GM04503 (cell line): ENCODE measurements at places on chromosomes 2 and 18.

DNA sequence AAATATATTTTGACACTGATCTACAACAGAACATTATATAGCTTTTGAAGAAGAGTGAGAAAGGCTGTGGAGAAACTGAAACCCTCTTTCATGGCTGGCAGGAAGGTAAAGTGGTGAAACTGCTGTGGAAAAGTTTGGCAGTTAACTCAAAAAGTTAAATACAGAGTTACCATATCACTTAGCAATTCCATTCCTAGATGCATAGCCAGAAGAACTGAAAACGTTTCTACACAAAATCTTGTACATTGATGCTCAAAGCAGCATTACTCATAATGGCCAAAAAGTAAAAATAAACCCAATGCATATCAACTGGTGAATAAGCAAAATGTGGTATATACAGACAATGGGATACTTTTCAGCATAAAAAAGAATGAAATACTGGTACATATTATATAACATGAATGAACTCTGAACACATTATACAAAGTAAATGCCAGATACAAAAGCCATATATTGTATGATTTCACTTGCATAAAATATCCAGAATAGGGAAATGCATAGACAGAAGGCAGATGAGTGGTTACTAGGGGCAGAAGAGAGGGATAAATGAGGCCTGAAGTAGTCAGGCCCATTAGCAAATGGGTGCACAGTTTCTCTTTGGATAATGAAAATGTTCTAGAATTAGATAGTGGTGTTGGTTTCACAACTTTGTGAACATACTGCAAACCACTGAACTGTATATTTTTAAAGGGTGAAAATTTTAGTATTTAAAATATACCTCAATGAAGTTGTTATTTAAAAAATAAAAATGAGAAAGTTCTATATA lies 114.3 kb downstream of the DYM start:
- no peak for DNase-seq

DNA sequence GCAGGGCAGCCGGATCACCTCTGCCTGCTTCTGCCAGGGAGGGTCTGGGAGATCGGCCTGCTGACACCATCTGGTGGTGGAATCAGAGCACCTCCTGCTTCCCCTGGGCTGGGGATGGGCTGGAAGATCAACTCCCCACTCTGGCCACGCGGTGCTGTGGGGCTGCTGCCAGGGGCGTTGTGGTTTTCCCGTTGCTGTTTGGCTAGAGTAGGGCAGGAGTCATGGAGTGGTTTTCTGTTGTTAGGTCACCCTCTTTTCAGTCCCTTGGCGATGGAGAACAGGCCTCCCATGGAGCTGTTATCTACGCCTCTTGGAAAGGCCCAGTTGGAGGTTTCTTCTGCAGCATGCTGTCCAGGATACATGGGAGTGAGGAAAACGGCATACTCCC lies 15.2 kb downstream of the BCL2L11 start:
- no peak for DNase-seq

GRCh38 chr2:113672326-113672932 lies 45.4 kb downstream of the RABL2A start:
- DNase-seq, result no peak

DNA sequence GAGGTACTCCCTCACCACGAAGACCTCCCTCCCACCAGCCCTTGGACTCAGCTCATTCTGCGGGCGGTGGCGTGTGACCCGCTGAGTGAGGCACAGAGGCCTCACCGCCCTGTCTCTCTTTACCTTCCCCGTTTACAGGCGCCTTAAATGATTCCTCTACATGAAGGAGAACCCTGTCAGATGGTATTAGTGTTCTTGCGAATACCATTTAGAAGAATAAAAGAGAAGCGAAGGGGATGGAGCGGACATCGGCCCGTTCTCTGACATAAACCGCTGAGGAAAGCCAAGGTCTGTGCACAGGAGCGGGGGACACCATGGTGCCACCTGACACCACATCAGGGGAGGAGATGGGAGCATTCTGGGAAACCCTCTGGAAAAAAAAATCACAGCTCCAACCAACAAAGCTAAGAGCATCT lies 179.8 kb downstream of the HDAC4 start:
- no peak for DNase-seq

GRCh38 chr2:200600549-200601225 lies 14.9 kb downstream of the AOX1 start:
- no peak for DNase-seq

GRCh38 chr2:241530571-241530970 lies 22.2 kb upstream of the STK25 start:
- DNase-seq, result no peak

GRCh38 chr2:11500702-11501303 lies 33.0 kb upstream of the GREB1 start:
- DNase-seq, result no peak

DNA sequence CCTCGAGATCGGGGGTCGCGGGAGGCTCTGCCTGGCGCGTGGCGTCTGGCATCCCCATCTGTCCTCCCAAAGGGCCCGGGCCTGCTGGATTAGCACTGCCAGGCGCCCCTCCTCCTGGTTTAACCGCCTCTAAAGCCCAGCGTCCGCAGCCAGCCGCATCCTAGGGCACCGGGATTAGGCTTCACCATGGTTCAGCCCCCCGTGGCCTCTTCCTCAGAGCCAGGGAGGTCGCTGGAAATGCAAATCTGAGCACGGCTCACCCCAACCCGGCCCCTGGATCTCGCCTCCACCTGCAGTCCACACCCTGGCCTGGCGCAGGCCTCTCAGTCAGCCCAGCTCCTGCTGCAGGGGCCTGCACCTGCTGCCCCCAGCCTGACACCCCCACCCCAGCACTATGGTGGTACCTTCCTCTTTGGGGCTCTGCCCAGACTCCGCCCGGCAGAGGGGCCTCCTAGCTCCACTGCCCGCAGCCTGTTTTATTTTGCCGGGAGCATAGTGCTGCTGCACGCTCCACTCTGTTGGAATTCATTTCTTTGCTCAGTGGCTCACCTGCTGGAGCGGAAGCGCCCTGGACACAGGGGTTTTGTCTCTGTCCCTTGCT lies 13.2 kb downstream of the PRELID3A start:
- DNase-seq, result no peak

GRCh38 chr2:174662859-174663258 lies 65.3 kb upstream of the WIPF1 start:
- DNase-seq, result no peak

DNA sequence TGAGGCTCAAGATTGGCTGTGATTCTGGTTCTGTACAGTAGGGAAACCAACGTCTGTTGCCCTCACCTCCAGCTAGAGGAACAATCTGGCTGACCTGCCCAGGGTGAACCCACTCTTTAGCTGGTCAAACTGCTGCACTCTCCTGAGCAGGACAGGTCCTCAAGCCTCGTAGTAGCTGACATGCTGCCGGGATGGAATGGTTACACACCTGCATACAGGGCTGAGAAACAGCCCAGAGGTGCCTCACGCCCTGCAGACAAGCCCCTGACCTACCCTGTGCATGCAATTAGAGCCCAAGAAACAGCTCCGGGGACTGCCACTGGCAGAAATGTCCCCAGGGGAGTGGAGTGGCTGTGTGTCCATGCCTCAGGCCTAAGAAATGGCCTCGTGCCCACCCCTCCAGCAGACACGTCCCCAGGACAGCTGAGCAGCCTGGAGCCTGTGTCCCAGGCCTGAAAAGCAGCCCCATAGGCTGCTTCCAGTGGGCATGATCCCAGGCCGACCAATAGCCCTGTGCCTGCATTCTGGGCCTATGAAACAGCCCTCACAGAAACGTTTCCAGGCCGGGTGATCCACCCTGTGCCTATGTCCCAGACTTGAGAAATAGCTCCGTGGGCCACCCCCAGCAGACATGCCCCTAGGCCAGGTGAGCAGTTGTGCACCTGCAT lies 25.4 kb downstream of the BOLL start:
- no peak for DNase-seq

- no peak for DNase-seq
Measured at GRCh38 chr2:23524261-23524706, 139.3 kb downstream of the KLHL29 start.

DNA sequence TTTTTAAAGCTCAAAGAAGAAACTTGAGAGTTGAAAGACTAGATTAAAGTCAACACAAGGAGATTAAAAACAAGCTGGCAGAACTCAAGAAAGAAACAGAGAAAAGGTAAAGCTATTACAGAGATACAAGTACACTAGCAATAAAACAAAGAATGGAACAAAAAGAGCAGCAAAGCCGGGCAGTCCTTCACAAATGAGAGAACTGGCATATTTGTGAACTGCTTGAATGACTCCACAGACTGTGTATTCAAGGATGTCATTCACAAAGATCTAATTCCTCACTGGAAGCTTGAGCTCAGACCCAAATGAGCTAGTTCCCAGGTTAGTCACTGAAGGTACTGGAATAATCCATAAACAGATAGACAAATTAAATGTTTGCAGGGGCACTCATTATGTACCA lies 318.0 kb downstream of the MYCN start:
- no peak for DNase-seq

GRCh38 chr2:236949089-236949905 lies 136.4 kb upstream of the COPS8 start:
- DNase-seq, result no peak

- DNase-seq, result no peak
Measured at GRCh38 chr2:74399785-74400184, 19.7 kb upstream of the DCTN1 start.

DNA sequence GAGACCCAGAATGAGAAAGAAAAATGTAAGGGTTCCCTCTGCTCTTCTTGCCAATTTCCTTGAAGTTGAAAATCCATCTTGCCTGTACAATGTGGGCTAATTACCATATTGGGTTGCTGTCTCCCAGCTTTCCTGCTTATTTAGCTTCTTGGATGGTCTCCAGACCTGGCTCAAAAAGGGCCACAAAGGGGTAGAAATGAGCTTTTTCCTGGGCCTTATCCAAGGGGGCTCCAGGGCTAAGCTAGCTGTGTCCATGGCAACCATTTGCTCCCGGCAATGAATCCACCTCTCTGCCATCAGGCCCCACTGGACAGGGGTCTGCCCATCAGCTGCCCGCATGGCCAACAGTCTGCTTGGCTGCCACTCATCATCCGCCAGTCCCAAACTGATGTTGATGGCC lies 85.0 kb downstream of the BOD1L2 start:
- no peak for DNase-seq
